ENCODE measurements at places on chromosomes 13 and 19. TPM values are rescaled to one million over a fixed set of nuclear protein-coding genes. Genes with fewer than 3 reads are reported as not detected.
A peak's percentile ranks its signal among the peaks of the same experiment; 100 is the strongest.

GRCh38 chr13:98216711-98217285 is 39.7 kb upstream of the RNF113B start:
- H3K27me3 ChIP-seq: peaks cover 3% of the 10 kb centered on the region
- H3K27ac ChIP-seq: no peak overlapping the region

DNA sequence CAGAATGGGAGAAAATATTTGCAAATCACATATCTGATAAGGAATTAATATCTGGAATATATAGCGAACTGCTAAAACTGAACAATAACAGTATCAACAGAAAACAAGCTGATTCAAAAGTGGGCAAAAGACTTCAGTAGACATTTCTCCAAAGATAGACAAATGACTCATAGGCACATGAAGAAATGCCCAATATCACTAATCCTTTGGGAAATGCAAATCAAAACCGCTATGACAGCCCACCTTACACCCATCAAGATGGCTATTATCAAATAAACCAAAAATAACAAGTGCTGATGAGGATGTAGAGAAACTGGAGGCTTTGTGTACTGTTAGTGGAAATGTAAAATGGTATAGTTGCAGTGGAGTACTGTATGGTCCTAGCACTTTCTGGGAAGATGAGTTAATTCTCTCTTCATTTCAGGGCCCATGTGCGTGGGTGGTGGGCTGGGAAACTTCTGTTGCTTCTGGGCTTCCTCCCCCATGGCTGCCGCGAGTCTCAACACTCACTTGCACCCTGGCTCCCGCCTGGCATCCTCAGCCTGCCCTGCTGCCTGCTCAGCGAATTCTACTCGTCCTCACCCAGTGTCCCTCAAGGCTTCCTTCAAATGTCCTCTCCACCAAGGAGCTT is 12.4 kb upstream of the GJA3 start:
- H3K4me1 ChIP-seq: peaks cover 28% of the 10 kb centered on the region
- H3K4me3 ChIP-seq: peak overlapping the region; percentile 5
- DNase-seq: no peak
- H3K27me3 ChIP-seq: peaks cover 79% of the 10 kb centered on the region

- peaks cover 13% of the 10 kb centered on the region for H3K27me3 ChIP-seq
- DNase-seq: no peak
- no peaks in the 10 kb centered on the region for H3K4me1 ChIP-seq
- no peak overlapping the region for H3K27ac ChIP-seq
- no peak overlapping the region for H3K4me3 ChIP-seq
Measured at GRCh38 chr19:1566392-1567115, 1.6 kb downstream of the MEX3D start.

DNA sequence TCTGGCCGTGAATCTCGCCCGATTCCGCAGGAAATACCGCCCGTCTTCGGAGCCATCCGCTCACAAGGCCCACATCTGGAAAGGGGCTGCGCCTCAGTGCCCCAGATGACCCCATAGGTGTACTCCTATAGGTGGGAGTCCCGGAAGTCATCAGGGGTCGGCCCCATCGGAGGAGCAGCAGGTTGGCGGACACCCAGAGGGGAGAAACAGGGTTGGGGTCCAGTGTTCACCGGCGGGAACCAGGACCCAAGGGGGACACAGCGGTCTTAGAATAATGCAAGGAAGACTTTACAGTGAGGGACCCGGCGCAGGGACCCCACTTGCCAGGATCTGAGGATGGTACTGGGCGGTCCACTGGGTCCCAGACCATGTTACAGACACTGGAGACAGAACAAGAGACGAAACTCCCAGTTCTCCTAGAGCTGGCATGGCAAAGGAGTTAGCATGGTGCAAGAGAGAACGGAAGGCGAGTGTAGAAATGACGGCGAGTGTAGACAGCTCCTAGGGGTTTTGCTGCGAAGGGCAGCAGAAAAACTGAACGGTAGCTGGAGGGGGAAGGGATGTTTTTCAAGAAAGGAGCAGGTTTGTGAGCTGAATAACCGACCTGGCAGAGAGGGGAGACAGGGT is 4.2 kb upstream of the RGL3 start:
- H3K27me3 ChIP-seq: peaks cover 63% of the 10 kb centered on the region
- no peak overlapping the region for H3K4me3 ChIP-seq
- no peaks in the 10 kb centered on the region for H3K36me3 ChIP-seq
- H3K27ac ChIP-seq: no peak overlapping the region
- peaks cover 27% of the 10 kb centered on the region for H3K4me1 ChIP-seq

- no peak overlapping the region for H3K27ac ChIP-seq
- peaks cover 15% of the 10 kb centered on the region for H3K4me1 ChIP-seq
- peaks cover 2% of the 10 kb centered on the region for H3K36me3 ChIP-seq
- DNase-seq: no peak
Measured at GRCh38 chr13:40362502-40362901, 303.9 kb downstream of the FOXO1 start.

GRCh38 chr19:10543420-10544241 is at the start of gene ATG4D:
Gene ATG4D, plus strand, starts transcription at chr19:10543904. Its CDS starts 187 bp downstream, at chr19:10544091.
- H3K36me3 ChIP-seq: no peaks in the 10 kb centered on the region
- H3K4me1 ChIP-seq: peaks cover 11% of the 10 kb centered on the region
- peak within 1 kb of the TSS; percentile 79 for H3K27ac ChIP-seq

DNA sequence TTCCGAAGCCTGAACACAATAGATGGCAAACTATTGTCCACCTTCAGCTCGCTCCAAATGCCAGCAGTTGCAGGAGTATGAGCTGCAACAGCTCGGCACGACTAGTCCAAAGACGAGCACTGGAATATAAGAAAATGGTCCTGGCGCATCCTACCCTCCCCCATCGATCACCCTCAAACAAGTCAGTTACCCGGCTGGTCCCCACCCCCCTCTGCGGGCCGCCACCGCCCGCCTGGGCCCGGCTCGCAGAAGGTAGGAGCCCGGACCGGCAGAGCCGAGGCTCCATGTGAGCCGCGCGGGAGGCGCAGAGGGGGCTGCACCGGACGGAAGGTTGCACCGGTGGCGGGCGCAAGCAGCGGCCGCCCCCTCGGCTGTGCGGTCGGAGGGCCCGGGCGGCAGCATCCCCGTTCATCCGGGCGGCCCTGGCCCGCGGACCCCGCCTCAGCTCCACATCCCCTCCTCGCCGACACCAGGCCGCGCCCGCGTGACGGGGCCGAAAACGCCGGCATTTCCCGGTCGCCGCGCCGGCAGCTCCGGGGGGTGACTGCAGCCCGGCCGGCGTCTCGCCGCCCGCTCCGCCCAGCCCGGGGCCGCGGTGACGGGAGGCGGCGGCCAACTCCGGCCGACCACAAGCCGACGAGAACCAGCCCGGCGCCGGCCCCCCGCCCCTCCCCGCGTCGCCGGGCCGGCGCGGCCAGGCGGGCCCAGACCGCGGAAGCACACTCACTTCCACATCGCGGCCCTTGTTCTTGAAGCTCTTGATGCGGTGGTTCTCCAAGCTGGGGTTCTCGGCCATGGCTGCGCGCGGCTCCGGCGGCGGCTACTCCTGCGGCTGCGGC is 552 bp downstream of the KPNA3 start:
- H3K4me3 ChIP-seq: peak overlapping the region; percentile 89
- H3K4me1 ChIP-seq: peaks cover 28% of the 10 kb centered on the region
- H3K27me3 ChIP-seq: no peaks in the 10 kb centered on the region

GRCh38 chr13:94270556-94270955 is 208.9 kb downstream of the DCT start:
- no peak overlapping the region for H3K27ac ChIP-seq
- DNase-seq: no peak
- H3K36me3 ChIP-seq: no peaks in the 10 kb centered on the region

- no peaks in the 10 kb centered on the region for H3K36me3 ChIP-seq
- no peak for DNase-seq
- H3K4me1 ChIP-seq: no peaks in the 10 kb centered on the region
- no peaks in the 10 kb centered on the region for H3K27me3 ChIP-seq
Measured at GRCh38 chr13:100710176-100710575, 35.6 kb upstream of the TMTC4 start.

The USHBP1 gene
- not detected for total RNA-seq

The IZUMO1 gene
- not detected for total RNA-seq

The MEDAG gene
- not detected for total RNA-seq

The FGF21 gene
- not detected for total RNA-seq

The KLK6 gene
- total RNA-seq: not detected
